ENCODE measurements at places on chromosomes 13 and 19.

- DNase-seq, result no peak
Observed at GRCh38 chr13:80339912-80340650, 845 bp downstream of the SPRY2 start.

- peak; percentile 71 for DNase-seq
Observed at GRCh38 chr13:25608181-25608580, 236.4 kb downstream of the ATP8A2 start.

GRCh38 chr19:41918653-41919244, 9.5 kb downstream of the ERFL start:
- no peak for DNase-seq

DNA sequence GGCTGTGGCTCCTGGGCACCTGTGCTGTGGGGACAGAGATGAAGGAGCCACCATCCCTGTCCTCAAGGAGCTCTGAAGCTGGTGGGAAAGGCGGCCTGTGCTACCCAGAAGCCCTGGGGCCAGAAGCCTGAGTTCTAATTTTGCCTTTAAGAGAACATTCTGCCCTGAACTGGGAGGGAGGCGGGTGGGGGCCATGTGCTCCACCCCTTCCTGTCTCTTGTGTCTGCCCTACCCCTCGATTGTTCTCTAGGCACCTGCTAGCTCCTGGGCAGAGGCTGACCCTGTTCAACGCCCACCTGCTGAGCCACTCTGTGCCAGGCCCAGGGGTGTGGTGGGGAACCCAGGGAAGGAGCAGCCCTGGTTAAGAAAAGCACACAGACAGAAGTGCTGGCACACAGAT, 5.9 kb downstream of the TRAPPC6A start:
- no peak for DNase-seq

DNA sequence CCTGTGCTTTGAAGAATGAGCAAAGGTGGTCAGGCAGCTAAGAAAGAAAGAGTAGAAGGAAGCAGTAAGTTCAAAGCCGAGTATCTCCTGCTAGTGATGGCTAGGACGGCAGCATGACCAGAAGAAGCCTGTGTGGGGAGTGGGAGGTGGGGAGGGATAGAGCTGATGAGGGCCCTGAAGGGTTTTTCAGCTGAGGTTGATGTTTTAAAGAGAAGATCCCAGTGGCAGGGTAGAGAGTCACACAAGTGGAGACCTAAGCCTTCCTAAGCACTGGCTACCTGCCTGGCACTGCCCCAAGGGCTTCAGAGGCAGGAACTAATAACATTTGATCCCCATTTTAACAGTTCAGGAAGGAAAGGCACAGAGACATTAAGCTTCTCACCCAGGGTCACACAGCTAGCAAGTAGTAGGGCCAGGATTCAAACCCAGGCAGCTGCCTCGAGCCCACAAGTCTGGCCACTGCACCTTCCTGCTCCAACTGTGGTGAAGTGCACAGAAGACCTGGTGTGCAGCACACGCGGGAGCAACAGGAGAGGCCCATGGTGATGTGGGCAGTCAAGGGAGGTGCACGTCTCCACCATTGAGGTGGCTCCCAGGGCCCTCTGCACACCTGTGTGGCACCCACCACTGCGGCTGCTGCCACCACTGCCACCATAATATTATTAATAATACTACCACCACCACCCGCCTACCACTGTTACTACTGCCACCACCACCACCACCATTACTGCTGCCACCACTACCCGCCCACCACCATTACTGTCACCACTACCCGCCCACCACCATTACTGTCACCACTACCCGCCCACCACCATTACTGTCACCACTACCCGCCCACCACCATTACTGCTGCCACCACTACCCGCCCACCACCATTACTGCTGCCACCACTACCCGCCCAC, 22.1 kb downstream of the CUL4A start:
- no peak for DNase-seq

DNA sequence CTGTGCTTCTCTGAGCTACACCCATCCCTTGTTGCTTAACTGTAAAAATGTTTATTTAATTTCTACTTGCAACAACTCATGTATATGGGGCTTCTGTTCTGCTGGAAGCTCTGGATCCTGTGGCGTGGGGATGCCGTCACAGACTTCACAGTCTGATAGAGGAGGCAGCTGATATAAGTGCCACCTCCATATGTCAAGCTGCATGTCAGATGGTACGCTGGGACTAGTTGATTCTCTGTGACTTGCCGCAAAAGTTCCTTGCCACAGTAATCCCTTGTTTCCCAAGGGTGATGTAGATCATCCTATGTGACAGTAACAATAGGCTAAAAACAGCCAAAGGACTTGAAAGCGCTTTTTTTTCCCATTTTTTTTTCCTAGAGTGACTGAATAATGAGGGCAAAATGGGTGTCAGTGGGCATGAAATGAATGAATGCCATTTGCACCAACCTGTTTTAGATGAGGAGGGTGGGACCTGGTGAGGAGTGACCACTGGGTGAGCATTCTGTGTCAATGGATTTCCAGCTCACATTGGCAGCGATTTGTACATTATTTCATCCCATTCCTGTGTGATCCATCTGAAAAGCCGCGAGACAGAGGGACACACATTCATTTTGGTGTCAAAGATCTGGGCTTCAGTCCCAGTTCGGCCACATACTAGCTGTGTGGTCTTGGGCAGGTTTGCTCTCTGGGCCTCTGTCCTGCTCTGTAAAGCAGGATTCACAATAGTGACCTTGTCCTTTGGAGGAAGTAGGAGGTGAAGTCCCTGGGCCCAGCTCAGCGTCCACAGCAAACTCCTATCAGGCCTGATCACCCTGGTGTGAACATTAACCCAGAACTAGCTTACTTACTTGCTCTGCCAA, 88.9 kb upstream of the RNF113B start:
- DNase-seq, result no peak

DNA sequence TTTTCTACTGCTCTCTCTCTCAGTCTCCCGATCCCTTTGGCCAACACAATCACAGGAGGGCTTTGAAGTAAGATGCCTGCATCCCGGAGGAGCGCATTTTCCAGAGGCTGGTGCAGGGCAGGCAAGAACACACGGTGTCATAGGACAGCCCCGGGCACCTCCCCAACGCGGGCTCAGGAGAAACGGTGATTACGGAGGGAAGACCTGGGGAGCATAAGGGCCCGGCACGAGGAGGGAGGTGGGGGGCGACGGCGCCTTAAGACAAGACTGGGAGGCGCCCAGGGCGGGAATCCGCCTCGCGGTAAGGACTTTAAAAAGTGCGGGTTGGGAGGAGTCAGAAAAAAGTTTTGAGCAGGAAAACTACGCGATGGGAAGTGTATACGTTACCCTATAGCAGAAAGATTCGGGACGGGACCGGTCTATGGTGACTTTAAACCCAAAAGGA, 18.7 kb upstream of the ZNF888 start:
- no peak for DNase-seq

GRCh38 chr13:28467034-28467433, 27.9 kb downstream of the FLT1 start:
- no peak for DNase-seq

- DNase-seq, result no peak
Observed at GRCh38 chr13:21039097-21039800, 22.1 kb downstream of the LATS2 start.

GRCh38 chr13:113938246-113938645, 35.6 kb downstream of the C13orf46 start:
- DNase-seq, result no peak

DNA sequence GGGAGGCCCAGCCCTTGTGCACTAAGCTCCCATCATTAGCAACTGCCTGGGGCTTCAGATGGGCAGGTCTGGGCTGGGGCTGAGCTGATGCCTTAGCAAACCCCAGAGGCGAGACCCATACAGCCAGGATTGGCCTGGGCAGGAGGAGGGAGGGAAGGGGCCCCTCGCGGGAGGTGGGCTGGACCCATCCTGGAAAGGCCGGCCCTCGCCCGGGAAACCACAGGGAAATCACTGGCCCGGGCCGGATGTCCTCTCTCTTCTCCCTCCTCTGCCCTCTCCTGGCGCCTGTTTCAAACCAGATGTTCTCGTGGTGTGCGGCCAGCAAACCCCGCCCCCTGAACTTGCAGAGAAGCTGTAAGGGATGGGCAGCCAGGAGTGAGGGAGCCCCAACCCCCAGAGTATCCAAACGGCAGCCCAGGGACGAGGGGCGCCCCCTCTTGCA, 43.1 kb downstream of the TMEM255B start:
- no peak for DNase-seq

GRCh38 chr19:19319732-19320360, 463 bp downstream of the SUGP1 start:
- DNase-seq, result no peak

DNA sequence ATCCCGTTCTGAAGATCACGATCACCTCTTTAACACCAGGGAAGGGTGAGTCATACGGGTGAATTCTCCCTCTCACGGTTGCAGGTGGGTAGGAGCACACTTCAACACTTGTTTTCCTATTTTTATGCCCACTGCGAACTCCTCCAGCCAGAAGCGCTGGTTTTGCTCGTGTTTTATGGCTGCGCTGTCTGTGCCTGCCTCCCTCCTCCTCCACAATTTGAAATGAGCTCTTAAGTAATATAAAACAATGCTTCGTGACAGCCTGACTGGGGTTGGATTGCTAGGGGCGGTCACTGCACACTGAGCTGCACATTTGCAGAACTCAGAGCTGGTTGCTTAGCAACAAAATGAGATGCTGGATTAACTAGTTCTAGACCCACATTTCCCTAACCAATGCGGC, 12.9 kb downstream of the CCDC70 start:
- DNase-seq, result no peak

GRCh38 chr13:101695870-101696516, 243.5 kb downstream of the ITGBL1 start:
- DNase-seq, result no peak

DNA sequence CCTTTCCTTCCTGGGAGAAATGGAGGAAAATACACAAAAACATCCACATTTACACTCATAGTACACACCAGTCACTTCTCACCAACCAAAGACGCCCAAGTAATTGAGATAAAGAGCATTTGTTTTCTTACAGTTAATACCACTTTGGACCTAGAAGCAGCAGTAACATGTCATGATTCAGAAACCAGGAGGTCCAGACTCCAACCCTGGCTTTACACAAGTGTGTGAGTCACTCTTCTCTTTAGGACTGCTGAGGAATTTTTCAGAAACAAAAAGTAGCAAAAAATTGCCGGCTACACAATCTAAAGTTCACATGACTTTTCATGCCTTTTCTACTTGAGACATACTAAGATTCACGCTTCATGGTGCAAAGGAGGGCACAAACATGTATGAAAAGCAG, 42.1 kb downstream of the TUBGCP3 start:
- no peak for DNase-seq

- no peak for DNase-seq
Observed at GRCh38 chr13:42548731-42549551, 25.0 kb upstream of the TNFSF11 start.

- DNase-seq, result no peak
Observed at GRCh38 chr19:11136400-11137101, 19.0 kb downstream of the SPC24 start.

- DNase-seq, result peak; percentile 7
Observed at GRCh38 chr19:11479090-11479897, 1.6 kb downstream of the ELAVL3 start.

- DNase-seq, result no peak
Observed at GRCh38 chr13:77729502-77730221, 32.2 kb downstream of the SLAIN1 start.

DNA sequence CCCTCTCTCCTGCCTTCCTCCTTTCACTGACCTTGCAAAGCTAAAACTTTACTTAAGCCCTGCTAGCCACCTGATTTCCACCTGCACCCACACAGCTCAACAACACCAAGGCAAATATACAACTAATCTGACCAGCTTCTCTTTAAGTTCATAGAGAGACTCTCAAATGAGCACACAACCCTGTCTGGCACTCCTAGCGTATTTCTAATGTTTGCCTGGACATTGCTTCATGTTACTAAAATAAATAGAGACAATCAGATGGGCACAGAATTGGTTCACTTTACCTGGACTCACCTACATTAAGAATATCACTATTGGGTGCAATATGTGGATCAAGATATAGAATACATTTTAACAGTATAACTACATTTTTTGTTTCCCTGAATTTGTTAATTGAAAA, 33.2 kb upstream of the RXFP2 start:
- DNase-seq, result no peak

GRCh38 chr19:2016041-2016807, 710 bp upstream of the BTBD2 start:
- no peak for DNase-seq

DNA sequence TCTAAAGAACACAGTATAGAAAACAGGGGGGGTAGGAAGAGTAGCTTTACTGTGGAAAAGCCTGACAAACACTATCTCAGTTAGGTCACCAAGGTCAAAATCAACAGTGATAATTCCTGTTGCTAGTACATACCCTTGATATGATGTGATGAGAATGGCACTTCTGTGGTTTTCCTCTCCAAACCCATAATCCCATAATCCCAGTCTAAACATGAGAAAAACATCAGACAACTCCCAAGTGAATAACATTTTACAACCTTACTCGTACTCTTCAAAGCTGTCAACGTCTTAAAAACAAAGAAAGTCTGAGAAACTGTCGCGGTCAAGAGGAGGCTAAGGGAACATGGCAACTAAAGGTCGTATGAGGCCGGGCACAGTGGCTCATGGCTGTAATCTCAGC, 137.6 kb downstream of the FOXO1 start:
- no peak for DNase-seq

GRCh38 chr19:45356760-45357444, 13.5 kb downstream of the ERCC2 start:
- no peak for DNase-seq

DNA sequence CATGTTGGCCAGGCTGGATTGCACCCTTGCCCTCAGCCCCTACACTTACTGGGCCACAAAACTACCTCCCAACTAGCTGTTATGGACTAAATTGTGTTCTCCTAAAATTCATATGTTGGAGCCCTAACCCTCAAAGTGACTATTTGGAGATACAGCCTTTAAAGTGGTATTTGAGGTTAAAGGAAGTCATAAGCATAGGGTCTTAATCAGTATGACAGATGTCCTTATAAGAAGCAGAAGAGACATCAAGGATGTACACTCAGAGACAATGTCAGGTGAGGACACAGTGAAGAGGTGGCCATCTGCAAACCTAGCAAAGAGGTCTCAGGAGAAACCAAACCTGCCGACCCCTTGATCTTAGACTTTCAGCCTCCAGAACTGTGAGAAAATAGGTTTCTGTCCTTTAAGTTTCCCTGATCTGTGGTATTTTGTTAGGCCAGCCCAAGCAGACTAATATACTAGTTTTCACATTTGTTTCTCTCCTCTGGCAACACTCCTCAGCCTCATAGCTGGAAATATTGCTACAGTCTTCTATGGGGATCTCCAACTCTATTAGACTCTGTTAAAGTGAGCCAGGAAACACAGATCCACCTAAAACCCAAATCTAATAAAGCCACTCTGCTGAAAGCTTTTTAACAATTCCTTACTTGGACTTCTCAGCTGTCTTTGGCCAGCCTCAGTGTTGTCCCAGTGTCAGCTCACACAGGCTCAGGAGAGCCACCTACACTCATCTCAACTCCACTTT, 256.5 kb downstream of the TBC1D4 start:
- DNase-seq, result no peak

- DNase-seq, result no peak
Observed at GRCh38 chr13:41554626-41555386, 97.5 kb downstream of the RGCC start.

GRCh38 chr19:8973501-8974091, 36.6 kb downstream of the MUC16 start:
- no peak for DNase-seq

- DNase-seq, result no peak
Observed at GRCh38 chr19:36081894-36082293, 27.2 kb downstream of the WDR62 start.
